ENCODE measurements at places on chromosomes 3 and 15.

GRCh38 chr15:86620641-86621349, 541.1 kb downstream of the AGBL1 start:
- DNase-seq: no peak

DNA sequence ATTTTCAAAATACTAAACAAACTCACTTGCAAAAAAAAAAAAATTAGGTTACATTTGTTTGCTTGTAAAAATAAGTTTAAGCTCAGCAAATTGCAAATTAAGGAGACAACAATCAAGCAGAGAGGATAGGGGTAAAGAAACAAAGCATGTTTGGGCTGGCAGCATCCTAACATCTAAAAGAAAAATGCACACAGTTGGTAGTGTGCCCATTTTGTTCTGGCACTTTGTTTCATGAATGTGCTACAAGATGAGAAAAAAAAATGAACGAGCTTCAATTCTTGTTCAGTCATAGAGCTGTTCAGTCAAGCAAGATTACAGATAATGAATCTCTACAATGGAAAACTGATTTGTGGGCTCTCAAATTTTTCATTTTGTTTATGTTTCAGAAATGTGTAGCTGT, 17.7 kb upstream of the ZBBX start:
- no peak for DNase-seq

DNA sequence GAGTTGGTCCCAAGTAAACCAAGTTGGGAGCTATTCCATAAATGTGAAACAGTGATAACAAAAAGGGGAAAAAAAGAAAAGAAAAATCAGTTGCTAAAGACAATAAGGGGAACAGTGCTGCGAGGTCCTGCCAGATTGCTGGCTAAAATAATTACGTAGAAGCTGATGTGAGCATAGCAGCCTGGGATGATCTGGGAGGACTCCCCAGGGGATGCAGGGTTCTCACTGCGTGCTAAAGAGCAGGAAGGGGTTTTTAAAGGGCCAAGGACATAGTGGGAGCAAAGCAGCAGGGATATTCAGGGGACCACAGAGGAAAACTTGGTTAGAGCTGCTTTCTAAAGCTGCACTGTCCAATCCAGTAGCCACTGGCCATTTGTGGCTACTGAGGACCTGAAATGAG, 133.0 kb upstream of the UMPS start:
- no peak for DNase-seq

DNA sequence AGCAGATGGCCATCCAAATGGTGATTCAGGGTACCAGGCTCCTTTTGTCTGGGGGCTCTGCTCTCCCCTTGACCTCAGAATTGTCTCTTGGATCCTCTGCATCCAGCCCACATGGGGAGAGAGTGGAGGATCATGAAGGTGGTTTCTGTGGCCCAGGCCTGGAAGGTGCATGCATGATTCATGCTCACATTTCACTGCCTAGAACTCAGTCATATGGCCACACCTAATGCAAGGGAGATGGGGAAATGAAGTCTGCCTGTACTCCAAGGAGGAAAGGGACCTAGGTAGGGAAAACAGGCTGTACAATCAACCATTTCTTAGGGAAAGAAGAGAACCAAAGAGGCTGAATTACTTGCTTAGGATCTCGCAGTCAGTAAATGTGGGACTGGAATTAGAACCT, 15.1 kb downstream of the HRG start:
- DNase-seq: no peak

DNA sequence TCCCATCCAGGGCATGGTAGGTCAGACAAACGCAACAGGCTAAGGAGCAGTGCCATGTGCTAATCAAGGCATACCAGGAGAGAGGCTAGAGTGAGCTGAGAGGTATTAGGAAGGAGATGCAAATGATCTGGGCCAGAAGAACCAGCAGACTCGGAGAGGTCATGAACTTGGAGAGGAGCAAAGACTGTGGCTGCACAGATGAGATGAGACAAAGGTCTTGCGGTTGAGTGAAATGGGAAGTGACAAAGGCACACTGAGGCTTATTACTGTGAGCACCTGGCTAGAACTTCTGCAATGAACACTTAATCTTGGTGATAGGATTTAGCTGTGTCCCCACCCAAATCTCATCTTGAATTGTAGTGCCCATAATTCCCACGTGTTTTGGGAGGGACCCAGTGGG, 380.2 kb downstream of the ULK4 start:
- no peak for DNase-seq

DNA sequence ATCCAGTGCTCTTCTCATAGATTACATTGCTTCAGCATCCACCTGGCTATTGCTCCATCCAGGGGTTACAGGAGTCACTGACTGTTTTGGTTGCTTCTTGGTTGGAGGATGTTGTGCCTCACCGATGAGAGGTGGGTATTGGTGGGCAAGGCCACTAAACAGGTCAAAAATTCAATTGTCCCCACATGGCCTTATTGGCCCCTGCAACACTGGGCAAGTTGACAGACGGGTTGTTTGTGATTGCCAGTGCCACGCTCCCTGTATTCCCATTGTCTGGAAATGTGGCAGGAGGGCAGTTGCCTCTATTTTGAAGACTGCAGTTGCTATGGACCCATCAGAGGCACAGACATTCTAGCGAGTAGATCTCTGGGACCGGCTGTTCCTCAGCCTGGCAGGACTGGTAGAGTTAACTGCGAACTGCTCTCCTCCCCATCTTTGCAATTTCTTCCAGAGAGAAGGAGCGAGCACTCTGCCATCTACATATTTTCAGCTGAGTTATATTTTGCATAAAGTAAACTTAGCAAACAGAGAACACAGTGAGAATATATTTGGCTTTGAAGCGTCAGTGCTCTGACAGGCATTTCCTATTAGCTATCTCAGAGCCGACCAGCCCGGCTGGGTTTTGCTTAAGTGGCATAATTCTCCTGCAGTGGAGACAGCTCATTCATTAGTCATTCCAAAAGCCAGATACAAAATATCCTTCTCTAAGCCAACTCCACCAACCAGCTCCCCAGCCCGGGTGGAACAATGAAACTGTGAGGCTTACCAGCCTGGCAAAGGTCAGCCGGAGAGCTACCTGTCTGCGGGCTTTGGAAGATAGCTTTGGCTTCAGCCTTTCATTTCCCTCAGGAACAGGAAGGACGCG, 26.0 kb upstream of the MAGEF1 start:
- peak; percentile 75 for DNase-seq

DNA sequence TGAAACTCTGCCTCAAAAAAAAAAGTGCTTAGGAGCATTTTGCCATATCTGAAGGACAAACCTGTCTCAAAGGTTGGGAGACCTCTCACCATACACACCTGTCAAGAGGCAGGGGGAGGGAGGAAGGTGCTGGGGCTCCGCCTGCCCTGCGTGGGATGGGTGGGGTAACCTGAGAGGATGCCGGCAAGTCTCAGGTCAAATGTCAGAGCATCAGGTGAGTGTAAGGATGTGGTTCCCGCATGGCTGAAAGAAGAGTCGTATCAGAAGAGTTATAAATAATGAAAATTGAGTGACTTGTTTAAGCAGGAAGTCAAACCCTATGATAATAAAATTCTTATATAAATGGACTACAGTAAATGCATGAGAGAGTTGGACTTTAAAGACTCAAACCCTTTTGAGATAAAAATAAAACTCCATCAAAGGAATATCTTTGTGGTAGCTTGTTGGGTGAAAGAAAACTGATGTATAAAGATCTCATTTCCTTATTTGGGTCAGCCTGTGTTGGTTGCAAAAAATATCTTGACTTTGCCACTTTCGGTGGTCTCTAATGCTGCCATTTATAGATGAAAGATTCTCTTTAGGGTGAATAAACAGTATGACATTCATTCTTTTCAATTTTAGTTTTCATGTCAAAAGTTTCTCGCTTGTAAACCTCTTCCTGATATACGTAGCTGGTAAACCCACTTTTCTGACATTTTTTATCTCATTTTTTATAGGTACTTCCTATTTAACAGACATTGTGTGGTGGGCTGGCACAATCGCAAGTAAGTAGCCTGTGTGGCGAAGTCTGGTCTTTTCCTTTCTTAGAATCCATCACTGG, 23.8 kb downstream of the NIPA1 start:
- no peak for DNase-seq

GRCh38 chr3:73143401-73143800, 81.9 kb downstream of the EBLN2 start:
- no peak for DNase-seq

DNA sequence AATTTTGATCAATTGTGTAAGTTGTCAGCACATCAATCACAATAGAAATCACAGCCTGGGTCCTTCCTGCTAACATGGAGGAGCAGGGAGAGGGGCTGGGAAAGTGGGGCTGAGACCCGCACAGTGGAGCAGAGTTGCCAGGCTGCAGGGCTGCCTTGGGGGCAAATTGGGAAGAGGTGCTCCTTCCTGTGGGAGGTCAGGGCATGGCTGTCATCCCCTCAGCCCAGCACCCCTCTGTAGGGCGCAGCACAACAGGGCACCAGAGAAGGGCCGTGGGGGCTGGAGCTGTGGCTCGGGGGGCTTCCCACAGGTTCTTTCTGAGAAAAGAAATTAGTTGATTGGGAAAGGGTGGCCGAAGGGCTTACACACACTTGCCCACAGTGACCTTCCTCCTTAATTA, 126.3 kb downstream of the NSMCE3 start:
- DNase-seq: no peak

DNA sequence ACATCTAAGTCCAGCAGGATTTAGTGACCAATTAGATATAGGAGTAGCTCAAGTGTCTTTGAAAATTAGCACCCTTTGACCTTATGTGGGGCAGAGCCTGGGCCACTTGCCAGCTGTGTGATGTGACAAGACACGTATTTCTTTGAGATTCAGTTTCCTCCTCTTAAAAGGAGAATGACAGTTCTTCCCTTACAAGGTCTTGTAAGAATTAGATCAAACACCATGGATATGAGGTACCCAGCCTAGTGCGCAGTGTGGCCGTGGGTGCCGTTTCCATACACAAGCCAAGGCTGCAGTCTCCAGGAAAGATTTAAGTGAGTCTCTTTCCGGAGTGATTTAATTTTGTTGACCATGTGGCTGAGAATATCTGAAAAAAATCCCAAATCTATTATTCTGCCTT, 46.3 kb downstream of the ARHGAP31 start:
- DNase-seq: no peak

- DNase-seq: no peak
Measured at GRCh38 chr3:44363591-44363990, 25.0 kb downstream of the TCAIM start.

- peak; percentile 52 for DNase-seq
Measured at GRCh38 chr15:32870240-32871033, 152.6 kb downstream of the GREM1 start.

GRCh38 chr3:3648988-3649679, 150.1 kb upstream of the LRRN1 start:
- DNase-seq: no peak

- DNase-seq: no peak
Measured at GRCh38 chr15:96703794-96704550, 373.5 kb downstream of the NR2F2 start.

- no peak for DNase-seq
Measured at GRCh38 chr3:160479376-160479775, 29.8 kb upstream of the TRIM59 start.

DNA sequence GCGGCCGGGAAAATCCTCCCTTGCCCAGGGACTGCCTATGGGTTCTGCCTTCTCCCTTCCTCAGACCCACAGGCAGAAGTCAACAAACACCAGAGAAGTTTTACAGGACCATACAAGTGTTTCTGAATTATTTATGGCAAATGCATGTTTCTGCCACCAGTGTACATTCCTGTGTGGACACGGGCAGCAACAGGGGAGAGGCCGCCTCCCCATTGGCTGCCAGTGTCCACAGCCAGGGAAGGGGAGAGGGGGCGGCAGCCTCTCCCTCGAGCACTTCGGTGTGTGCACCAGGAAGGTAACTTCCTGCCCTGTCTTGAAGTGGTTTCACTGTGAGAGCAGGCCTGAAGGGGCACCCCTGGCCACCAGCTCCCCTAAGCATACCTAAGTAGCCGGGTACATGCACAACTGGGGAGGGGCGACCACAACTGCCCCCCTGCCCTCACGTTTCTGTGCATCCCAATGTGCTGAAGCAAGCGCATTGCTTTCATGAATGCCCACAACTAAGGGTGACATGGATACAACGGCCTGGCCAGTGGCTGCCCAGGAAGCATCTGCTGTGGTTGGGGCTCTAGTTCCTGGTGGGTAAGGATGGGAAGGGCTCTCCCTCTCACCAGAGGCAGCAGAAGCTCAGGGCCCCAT, 14.8 kb upstream of the SHISA5 start:
- DNase-seq: no peak

GRCh38 chr3:50334339-50335075, 6.1 kb downstream of the RASSF1 start:
- DNase-seq: no peak

GRCh38 chr15:64774629-64775493, 528 bp downstream of the RBPMS2 start:
- DNase-seq: peak; percentile 34

GRCh38 chr3:123935830-123936229, 25.2 kb downstream of the CCDC14 start:
- no peak for DNase-seq

DNA sequence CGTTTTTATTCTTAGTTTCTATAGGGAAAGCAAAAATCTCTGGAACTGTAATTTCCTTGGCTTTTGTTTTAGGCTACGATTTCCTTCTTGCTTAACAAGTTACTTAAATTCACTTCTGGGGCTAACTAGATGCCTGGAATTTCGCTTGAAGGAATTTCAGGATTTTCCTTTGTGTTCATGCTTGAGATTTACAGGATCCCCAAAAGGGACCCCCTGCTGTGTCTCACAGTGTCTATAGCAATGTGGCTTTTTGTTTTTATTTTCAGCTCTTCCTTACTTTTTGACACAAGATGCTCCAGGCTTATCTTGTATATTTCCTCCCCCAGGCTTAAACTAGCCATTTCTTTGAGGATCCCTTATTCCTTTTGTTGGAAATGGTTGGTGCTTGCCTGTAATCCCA, 95.5 kb upstream of the DPPA4 start:
- no peak for DNase-seq

DNA sequence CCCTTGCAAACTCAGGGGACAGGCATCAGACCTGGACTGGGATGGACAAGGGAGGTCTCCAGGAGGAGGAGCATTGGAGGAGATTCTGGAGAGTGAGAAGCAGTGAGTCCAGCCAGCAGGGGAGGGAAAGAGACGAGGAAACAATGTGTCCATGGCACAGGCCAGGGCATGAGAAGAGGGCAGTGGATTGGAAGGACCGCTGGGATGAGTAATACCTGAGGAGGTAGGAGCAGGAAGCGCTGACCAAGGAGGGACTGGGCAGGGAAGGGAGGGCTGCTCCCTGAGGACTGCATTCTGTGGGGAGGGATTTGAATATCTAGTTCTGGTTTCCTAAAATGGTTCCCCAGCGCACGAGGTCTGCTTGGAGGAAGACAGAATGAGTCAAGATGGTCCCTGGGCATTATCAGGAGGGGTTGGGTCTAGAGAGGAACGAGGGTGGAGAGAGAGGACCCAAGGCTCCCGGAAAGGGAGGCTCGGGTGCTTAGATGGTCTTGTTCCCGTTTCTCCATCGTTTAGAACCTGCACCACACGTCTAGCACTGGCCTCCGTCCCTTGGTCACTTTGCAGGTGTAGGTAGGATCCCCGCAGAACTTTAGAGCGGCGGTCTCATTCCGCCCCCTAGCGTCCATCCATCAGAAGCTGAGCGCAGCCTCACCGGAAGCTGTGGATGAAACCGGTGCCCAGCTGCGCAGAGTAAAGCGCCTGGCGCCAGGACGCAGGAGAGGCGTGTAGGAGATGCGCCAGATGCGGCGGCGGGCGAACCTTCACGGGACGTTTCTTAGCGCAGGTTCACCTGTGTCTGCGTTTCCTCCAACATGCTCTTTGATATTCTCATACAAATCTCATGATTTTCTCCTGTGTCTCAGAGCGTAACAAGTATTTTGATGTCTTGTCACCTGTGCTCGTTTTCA, 190.7 kb upstream of the NDN start:
- DNase-seq: peak; percentile 24

Data from trophoblast cell (in vitro differentiated cells and primary cell).